ENCODE measurements at places on chromosomes 5 and 9.

DNA sequence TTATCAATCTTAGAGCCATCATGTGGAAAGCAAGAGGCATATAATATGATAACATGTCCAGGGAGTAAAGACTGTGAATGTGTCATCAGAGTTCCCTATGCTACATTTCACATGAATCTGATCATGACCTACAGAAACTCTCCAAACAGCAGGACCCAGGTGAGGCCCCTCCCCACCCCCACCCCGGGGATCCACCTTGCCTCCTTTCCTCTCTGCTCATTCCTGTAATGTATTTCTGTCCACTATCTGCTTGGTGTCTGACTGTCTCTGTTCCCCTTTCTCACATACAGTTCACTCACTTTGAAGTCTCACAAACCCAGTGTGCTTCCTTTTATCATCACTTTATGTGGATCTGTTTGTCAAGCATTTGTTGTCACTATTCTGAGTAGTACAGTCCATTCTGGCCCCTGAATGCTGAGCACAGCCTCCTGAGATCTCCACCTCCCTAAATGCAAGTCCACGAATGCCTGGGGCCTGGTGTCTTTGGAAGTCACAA lies 76.4 kb upstream of the SMARCA2 start:
- DNase-seq: no peak

GRCh38 chr9:86801246-86801645 lies 146.1 kb downstream of the GAS1 start:
- DNase-seq: peak; percentile 89

GRCh38 chr5:121273833-121274433 lies 577.7 kb upstream of the FTMT start:
- DNase-seq: no peak

DNA sequence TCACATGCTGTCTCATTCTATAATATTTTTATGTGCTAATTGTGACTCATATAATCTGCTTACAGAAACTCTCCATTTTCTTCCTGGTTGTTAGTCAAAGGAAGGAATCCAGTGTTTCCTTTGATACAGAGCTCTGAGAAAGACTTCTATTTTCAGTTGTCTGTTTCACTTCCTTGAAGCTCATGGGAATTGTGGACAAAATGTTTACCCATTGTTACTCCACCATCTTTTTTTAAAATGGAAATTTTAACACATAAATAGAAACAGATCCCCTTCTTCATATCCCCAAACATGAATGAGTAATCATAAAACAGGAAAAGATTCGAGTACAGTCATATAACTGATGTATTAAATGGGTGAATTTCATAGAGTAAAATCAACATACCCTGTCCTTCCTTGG lies 42.0 kb upstream of the KCNN2 start:
- DNase-seq: no peak

DNA sequence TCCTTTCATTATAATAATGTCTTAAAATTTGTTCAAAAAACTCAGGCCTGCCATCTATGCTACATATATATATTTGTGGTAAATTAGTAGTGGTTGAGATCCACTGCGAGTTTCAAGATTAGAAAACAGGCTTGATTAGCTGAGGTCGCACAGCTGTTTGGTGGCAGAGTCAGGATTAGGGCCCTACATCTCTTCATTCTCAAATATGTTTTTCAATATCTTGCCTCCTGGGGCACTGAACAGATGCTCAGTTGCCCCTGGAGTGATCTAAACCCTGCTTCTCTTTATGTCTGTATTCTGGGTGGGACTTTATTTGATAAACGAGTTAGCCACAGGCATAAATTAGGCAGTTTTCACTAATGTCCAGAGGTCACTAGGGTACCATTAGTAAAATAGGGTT lies 27.8 kb upstream of the CEP120 start:
- no peak for DNase-seq

GRCh38 chr5:155278532-155278931 lies 265.0 kb downstream of the KIF4B start:
- DNase-seq: no peak

- DNase-seq: no peak
These were observed 197.1 kb downstream of the CEMIP2 start for GRCh38 chr9:71571186-71571585.

GRCh38 chr9:126390923-126391322 lies 64.3 kb downstream of the MVB12B start:
- no peak for DNase-seq

DNA sequence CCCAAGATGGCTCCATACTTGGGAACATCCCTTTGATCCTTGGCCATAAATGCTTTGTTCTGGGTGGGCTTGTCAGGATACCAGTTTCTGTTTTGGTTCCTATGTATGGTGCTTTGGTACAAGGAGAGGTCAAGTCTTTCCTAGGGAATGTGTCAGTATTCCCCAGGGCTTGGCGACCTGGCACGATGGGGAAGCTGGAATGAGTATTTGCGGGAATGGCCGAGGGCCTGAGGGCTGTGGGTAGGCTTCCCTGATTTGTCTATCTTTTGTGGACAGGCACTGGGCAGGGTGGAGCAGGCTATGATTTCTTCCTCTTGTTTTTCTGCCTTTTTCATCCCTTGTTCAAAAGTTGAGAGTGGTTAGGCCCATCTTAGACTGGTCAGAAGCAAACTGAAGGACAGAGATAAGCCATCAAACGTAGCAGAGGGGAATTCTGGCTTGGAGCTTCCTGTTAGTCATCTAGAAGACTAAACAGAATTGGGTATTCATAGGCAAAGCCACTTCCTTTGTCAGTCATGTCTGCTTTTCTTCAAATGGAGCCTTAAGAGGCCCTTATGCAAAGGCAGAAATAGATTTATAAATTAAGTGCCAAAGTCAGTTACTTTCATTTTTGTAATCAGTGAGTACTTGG lies 13.7 kb downstream of the DOCK2 start:
- DNase-seq: no peak

GRCh38 chr5:148972974-148973374 lies 89.9 kb downstream of the SH3TC2 start:
- no peak for DNase-seq

DNA sequence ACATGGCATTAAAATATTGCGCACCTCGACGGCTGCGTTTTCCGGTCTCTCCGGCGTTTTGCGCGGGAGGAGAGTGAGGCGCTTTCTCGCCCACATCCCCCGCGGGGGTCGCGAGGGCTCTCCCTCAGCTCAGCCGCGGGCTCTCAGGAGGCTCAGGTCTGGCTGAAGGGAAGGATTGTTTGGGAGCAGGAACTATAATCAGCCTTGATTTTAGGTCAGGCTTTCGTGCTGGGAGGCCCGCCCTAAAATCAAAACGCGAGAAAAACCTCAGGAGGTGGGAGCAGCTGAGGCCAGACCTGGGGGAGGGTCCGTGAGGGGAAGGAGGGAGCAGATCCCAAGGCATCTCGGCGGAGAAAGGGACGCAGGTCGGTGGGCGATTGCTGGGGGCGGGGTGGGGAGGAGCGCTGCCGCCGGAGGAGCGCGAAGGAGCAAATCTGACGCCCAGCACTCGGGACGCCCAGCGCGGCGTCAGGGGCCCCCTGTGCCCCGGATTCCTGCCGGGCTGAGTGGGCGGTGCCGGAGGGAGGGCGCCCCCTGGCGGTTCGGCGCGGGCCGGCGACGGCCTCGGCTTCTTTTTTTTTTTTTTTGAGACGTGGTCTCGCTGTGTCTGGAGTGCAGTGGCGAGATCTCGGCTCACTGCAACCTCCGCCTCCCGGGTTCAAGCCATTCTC lies 18.7 kb upstream of the RNF130 start:
- peak; percentile 91 for DNase-seq
